ENCODE measurements at places on chromosomes 1 and 21.

- no peak for DNase-seq
Observed at GRCh38 chr1:19606817-19607642, 37.1 kb upstream of the NBL1 start.

- no peak for DNase-seq
Observed at GRCh38 chr21:36628761-36629460, 70.0 kb upstream of the SIM2 start.

DNA sequence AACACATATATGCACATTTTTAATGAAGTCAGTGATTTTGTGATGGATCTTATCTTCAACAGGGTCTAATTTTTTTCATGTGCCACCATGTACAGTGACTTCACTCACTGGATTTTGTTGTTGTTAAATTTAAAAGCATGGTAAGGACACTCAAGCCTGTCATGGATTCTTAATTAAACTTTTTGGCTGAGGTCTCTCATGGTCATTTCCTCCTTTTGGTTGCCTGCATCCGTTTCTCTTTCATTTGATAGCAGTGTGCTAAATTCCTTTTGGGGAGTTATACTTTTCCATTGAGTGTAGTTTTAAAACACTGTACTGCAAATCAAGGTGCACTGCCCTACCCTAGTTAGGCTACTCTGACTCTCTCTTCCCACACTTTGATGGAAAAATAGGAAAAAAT, 13.2 kb upstream of the CRB1 start:
- no peak for DNase-seq

- DNase-seq, result no peak
Observed at GRCh38 chr1:171929121-171929520, 87.8 kb downstream of the DNM3 start.

GRCh38 chr21:38807441-38807871, 1.7 kb downstream of the ETS2 start:
- DNase-seq, result no peak

GRCh38 chr1:24071941-24072340, 40.0 kb downstream of the MYOM3 start:
- DNase-seq, result no peak

DNA sequence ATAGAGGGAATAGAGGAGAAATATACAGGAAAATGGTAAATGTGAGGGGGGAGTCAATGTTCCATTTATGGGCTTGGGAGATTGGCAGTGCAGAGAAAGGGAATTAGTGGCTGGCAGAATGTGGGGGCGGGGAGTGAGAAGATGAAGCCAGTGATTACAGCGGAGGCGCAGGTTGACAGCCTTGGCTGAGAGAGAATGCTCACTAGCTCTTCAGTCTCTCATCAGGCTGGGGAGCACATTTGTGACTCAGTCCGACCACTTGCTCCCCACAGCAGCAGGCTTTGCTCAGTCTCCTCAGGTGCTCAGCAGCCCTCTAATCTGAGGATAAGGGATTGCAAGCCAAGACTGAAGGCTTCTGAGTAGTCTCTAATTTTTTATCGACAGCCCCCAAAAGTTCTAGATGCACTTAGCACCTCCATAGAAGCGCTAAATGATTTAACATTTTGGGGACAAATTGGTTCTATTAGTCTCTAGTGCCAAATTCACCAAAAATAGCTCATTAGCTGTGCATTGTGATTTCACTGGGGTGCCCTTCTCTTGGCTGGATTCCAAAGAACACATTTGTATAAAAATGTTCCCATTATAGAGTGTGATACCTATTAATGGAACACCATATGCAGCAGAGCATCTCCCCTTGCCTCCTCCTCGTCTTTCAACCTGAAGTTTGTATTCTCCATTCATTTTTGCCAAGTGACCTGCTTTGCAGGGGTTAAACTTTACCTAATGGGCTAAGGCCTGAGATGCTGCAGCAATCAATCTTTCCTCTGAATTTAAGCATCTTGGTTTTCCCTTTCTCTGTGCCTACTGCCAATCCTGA, 191.8 kb downstream of the ZNF326 start:
- DNase-seq, result no peak

GRCh38 chr21:41560661-41561158, 52.8 kb upstream of the TMPRSS2 start:
- no peak for DNase-seq

GRCh38 chr1:119903443-119903835, 7.1 kb upstream of the ADAM30 start:
- DNase-seq, result no peak

DNA sequence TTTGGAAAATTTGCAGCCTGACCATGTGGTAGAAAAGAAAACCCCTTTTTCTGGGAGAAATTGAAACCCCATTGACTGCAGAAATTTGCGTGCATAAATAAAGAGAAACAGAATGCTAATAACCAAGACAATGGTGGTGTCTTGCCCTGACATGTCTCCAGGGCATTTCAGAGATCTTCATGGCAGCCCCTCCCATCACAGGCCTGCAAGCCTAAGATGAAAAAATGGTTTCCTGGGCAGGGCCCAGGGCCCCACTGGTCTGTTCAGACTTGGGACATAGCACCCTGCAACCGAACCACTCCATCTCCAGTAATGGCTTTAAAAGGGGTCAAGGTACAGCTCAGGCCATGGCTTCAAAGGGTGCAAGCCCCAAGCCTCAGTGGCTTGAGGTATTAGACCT, 71.6 kb upstream of the SGIP1 start:
- no peak for DNase-seq

DNA sequence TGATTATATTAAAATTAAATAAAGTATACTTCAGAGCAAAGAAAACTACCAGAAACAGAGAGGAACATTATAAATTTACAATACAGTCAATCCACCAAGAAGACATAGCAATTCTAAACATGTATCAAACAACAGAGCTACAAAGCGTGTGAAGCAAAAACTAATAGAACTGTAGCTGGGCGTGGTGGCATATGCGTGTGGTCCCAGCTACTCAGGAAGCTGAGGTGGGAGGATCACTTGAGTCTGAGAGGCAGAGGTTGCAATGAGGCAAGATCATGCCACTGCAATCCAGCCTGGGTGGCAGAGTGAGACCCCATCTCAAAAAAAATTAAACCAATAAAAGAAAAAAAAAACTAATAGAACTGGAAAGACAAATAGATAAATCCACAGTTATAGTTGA, 12.3 kb downstream of the CCDC185 start:
- DNase-seq, result no peak

DNA sequence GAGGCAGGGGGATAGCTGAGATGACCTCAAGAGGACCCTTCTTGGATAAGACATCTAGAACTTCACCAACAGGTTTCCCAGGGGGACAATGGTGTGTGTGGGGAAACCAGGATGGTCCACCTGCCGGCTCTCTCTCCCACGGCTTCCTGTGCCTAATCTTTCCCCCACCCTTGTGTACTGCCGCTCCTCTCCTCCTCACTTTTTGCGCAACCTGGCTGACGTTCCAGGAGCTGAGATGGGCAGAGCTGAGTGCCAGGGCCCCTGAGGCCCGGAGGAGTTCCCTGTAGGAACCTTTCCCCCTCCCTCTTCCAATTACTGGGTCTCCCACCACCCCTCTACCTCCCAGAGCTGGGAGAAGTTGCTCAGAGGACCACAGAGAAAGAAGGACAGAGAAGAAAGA, 6.9 kb downstream of the SLC26A9 start:
- no peak for DNase-seq

DNA sequence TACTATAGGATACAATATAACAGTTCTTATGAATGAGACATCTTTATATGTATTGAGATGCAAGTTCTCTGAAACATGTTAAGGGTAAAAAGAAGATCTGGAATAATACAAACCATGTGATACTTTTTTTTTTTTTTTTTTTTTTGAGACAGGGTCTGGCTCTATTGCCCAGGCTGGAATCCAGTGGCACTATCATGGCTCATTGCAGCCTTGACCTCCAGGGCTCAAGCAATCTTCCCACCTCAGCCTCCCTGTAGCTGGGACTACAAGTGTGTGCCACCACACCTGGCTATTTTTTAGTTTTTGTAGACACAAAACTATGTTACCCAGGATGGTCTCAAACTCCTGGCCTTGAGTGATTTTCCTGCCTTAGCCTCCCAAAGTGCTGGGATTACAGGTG, 22.1 kb upstream of the MCL1 start:
- no peak for DNase-seq

GRCh38 chr1:50368179-50369007, 54.9 kb downstream of the DMRTA2 start:
- no peak for DNase-seq

DNA sequence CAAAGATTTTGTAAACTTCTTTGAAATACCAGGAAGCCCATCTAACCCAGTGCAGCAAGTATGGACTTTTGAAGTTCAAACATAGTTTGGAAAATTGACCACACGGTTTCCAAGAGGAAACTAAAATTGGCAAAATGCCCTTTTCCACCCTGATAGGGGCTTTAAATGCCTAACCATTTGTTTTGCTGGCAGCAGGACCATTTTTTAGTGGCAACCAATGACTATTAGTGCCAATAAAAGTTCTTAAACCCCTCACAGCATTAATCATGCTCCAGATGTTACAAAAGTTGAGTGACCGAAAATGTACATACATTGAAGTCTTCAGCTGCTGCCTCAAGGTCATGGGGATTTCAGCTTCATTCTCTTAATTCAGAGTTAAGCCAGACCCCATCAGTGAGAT, 46.4 kb upstream of the ENAH start:
- DNase-seq, result no peak

DNA sequence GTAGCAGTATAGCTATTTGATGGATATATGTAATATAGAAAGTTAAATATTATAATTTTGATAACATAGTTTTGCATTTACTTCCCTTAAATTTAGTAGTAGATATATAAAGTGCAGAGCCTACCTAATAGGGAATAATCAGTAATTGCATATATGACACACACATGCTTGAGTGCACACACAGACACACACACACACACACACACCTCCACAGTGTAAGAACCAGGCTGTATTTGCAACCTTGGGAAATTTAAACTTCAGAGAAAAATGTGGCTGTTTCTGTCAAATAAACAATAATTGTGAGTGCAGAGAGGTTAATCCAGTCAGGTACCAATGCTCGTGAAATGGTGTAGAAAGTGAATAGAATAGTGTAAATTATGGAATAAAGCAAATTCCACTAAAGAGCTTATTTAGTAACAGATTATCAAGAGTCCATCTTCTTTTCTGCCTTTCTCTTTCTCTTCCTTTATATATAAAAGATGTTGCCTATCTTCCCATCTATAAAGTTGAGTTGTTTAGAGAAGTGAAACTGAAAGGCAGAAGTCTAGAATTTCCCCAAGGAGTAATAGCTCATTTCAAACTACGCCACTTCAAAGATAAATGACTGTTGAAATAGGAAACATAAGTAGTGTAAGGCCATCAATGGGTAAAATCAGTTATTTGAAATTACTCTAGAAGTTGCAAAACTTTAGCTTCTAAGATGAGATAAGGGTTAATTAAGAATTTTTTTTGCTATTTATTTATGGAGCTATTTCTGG, 273.7 kb downstream of the SRGAP2C start:
- DNase-seq, result no peak

DNA sequence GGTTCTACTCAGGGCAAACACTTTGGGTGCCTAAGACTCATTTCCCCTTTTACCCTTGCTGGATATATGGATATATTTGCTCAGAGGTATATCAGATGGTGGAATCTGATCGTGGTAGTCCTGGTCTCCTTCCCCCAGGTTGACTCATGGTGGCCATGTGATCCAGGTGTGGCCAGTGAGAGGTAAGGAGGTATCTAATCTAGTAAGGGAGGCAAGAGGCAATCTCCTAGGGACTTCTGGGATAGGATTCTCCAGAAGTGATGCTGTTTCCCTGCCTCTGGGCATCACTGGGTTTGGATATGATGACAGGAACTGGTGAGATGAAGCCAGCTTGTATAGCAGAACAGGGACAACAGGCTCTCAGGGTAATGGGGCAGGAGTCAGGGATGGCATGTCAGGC, 8.5 kb upstream of the DENND2D start:
- no peak for DNase-seq

DNA sequence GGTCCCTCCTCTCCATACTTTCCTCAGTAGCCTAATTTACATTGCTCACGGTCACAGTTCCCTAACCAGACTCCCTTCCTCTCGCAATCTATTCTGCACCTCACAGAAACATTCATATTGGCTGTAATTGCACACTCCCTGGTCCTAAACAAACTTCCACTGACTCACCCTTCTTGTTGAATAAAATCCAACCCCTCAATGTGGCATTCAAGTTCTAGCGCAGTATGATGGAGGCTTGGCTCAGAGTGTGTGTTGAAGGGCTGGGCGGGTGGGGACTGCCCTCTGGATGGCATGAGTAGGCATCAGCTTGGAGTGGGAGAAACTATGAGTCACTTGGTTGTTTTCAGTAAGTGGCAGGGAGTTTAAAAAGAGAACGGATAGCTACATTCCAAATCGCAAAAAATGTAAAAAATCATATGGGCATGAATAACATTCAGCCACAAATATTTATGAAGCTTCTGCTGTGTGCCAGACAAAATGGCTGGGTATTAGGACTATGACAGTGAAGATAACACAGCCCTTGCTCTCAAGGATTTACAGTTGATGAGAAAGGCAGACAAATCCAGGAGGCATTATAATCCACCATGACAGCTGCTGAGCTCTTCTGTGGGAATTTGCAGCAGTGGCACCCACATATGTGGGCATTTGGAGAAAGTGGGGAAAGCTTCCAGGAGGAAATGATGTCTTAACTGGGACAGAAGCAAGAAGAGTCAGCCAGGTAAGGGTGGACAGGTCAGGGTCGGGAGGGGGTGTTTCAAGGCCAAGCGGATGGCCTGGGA, 42.2 kb upstream of the LYST start:
- peak; percentile 82 for DNase-seq

- DNase-seq, result no peak
Observed at GRCh38 chr1:209516771-209517680, 66.5 kb upstream of the CAMK1G start.

GRCh38 chr1:228259368-228259894, 51.6 kb downstream of the OBSCN start:
- no peak for DNase-seq

DNA sequence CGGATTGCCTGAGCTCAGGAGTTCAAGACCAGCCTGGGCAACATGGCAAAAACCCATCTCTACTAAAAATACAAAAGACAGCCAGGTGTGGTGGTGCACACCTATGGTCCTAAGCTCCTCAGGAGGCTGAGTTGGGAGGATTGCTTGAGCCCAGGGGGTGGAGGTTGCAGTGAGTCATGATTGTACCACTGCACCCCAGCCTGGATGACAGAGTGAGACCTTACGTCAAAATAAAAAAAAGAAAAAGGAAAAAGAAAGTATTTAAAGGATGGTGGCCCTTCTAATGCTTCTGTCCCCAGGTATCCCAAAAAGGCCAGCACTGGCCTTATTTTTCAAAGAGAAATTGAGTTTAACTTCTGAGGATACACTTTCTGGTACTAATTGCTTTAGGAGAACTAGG, 1.7 kb downstream of the IKBKE start:
- no peak for DNase-seq

GRCh38 chr1:32399843-32400242, 5.6 kb upstream of the BSDC1 start:
- no peak for DNase-seq

DNA sequence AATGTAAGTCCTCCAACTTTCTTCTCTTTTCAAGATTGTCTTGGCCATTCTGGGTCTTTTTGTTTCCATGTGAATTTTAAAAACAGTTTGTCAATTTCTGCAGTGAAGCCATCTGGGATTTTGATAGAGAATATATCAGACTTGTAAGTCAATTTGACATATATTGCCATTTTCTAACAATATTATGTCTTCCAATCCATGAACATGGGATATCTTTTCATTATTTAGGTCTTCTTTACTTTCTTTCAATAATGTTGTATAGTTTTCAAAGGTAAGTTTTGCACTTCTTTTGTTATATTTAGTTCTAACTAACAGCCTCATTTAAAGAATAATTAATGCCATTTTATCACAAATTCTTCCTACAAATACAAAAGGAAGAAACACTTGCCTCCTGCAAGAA, 73.4 kb downstream of the STUM start:
- no peak for DNase-seq

- no peak for DNase-seq
Observed at GRCh38 chr1:51234721-51235425, 1.2 kb upstream of the RNF11 start.

Measured in AG09309 (cell line).